NCI-H1105 (cell line): ENCODE measurements at places on chromosomes 12 and 14.

DNA sequence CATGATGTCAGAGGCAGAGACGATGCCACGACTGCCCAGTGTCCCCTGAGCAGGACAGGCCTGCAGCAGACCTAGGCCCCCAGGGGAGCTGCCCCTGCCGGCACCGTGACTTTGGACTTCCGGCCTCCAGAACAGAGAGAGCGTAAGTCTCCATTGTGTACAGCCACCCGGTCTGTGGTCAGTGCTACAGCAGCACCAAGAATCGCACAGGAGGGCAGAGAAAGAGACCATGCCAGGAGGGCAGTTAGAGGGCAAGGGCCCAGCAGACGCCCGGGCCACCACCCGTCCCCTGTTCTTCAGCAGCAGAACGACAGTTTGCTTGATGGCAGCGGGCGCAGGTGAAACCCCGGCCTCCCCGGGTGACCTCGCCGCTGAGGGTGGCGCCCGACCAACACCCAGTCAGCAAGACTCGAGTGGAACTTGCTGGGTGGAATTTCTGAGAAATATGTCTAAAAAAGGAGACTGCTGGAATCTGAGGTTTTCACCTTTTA lies 19.7 kb downstream of the GALNT9 start:
- no peak for DNase-seq

- no peak for DNase-seq
Observed at GRCh38 chr12:108720757-108721514, 10.4 kb downstream of the CORO1C start.

DNA sequence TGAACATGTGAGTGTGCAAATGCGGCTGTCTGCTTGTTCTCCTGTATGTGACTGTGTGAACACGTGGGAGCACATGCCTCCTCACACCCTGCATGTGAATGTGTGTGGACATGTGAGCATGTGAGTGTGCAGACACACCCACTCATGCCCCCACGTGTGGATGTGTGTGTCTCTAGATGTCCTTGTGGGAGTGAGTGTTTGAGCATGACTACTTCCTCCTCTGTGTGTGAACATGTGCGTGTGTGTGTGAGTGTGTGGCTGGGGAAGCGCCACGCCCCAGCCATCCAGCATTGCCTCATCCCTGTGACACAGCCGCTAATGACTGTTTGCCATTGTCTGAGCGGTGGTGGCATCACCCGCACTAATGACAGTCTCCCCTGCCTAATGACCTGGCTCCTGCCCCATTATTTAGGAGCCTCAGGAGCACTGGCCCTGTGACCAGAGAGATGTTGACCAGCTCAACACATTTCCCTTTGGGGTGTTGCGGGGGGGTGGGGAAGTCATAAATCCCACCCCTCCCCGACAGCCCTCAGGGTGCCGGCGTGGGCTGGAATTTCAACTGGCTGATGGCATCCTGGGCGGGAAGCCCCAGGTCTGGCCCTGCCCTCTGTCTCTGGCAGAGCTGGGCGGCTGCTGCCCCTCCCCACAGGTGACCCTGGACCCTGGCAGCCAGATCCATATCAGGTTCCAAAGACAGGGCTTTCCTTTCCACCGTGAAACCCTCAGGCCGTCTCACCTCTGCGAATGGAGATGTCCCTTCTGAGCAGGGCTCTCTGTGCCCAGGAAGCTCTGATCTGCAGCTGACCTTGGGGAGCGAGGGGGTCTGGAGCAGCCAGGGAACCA lies 11.5 kb upstream of the KRT80 start:
- DNase-seq: no peak

- no peak for DNase-seq
Observed at GRCh38 chr12:1838205-1838993, 18.0 kb downstream of the LRTM2 start.

DNA sequence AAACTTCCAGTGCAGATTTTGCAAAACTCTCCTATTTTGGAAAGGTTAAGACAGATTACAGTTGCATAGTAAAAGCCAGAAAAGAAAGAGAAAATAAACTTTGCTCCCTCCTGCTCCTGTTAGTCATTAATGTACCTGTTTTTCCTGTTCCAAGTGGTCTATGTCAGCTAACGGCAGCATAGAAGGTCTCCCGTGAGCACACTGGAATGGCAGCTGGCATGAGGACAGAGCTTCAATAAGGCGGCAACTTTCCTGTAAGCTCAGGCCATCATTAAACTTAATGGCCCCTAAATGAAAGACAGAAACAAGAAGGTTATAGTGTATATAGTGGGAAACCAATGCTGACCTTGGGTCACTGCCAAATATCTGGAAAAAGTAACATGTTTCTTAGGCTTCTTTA lies 16.0 kb downstream of the EIF2B2 start:
- DNase-seq: no peak

DNA sequence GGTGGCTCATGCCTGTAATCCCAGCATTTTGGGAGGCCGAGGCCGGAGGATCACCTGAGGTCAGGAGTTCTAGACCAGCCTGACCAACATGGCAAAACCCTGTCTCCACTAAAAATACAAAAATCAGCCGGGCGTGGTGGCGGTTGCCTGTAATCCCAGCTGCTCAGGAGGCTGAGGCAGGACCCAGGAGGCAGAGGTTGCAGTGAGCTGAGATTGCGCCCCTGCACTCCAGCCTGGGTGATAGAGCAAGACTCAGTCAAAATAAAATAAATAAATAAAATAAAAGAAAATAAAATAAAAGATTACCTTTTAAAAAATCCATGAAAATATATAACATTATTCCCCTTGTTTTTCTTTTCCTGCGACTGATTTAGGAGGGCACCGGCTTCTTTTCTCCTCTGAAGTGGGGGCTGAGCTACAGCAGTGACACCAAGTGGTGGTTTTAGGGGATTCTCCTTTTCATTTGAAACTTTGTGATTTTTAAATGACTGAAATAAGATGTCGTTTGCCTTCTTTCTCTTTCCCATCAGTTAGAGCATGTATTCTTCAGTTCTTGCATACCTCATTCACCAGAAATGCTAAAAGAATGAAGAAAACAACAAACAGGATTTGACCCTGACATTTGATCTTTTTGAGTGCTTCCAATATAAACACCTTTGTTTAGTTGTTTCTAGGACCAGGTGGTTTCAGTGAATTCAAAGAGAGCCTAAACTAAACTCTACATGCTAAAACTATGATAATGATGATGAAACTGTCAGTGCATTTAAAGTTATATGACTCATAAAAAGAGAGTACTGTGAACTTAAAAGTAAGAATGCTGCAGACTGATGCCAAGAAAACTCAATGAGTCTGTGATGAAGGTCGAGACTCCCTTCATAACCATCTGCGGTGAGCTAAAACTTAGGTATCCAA lies 22.6 kb upstream of the PKP2 start:
- DNase-seq: peak; percentile 35

DNA sequence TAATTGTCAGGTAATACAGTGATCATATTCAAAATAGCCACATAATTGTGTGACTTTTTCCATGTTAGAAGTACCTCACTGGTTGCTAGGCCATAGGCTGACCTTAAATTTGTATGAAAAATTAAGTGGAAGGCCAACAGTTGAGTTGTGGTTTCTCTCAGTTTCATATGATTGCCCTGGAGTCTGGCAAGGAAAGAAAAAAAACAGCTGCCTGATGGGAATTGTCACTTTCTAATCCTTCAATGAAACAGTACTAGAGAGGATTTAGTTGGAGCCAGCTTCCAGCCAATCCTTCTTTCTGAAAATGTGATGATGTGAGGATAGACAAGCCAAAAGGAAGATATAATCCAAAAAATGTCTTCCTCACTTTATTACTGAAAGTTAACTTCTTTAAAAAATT lies 113.6 kb downstream of the ALX1 start:
- DNase-seq: no peak

DNA sequence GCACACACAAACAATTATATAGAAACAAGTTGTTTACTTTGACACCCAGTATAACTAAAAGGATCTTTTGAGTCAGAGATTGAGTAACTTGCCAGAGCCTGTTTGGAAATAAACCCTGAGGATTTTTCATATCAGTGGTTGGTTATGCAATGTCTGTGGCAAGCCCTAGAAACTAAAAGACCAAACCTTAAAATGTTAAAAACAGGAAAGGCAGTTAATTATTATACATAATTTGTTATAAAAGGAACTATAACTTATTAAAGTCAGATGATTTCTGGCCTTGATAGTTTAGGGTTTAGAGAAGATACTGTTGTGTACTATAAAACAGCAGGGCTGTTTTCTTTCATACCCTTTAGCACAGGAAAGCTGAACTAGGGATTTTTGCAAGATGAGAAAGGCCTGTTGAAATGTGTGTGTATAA lies 44.1 kb downstream of the PSEN1 start:
- no peak for DNase-seq

GRCh38 chr12:69936214-69936731 lies 111.2 kb downstream of the MYRFL start:
- no peak for DNase-seq
